Vagina (tissue), 2 donors: ENCODE measurements at places on chromosomes 4 and X.

DNA sequence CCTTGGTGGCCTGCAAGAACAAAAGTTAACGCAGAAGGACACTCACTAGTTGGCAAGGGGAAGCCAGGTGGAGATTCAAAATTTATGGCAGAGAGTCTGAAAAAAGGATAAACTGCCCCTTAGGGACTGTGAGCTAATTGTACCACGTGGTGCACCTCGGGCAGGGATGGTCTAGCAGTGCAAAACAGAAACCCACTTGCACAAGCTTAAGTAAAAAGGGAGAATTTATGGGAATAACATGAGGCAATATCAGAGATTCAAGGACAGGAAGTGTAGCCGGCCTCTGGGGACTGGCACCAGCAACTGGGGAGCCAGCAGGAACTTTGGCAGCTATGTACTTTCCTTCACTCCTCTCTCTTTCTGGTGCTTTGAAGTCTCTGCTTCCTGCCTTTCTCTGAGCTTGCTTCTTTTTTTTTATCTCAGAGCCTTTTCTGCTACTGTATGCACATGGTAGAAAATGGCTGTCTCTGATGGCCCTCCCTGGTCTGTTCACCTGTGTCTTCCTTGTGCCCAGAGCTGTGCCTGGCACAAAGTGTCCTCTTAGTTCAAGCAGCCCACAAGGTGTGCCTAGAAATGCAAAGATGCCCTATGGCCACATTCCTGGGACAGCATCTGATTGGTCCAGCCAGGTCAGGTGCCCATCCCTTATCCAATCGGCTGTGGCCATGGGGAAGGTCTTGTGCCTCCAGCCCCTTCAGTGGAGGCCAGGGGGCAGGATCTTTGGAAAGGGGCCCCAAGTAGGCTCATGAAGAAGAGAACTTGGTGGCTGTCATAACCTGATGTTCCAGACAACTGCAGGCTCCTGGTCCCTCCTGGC is 114.8 kb upstream of the ATP6AP2 start:
- no peak for DNase-seq

GRCh38 chr4:98484031-98484430 is 174.4 kb downstream of the TSPAN5 start:
- no peak for DNase-seq

DNA sequence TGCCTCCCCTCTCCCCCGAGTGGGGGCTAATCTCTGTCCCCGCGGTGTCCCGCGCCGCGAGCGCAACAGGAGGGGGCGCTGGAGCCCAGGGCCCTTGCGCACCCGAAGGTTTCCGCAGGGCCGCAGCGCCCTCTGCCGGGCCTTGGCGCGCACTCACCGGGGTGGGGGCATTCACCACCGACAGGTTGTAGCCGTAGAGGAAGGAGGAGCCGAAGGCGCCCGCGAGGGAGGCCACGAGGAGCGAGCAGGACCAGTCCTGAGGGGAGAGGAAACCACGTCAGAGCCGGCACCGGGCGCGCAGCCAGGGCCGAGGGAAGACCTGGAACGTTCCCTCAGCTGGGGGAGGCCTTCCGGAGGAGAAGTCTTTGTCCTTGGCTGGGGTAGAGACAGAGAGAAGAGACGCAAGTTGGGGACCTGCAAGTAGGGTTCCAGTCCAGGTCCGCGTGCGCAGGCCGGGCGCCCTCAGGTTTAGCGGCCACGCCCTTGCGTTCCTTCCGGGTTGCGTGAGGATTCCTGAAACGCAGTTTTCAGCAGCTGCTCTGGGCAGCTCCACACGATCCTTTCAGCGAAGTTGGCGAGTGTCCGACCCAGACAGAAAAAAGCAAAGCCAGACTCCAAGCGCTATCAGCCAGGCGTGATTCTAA is 2.4 kb downstream of the SLC2A9 start:
- peak; percentile 99 for DNase-seq

- no peak for DNase-seq
Measured at GRCh38 chr4:176443117-176443516, 123.4 kb downstream of the SPCS3 start.

GRCh38 chr4:7808752-7809151 is 130.9 kb downstream of the AFAP1 start:
- DNase-seq, result no peak

- DNase-seq, result no peak
Measured at GRCh38 chrX:140766024-140766611, 56.6 kb downstream of the LINC00632 start.

- no peak for DNase-seq
Measured at GRCh38 chr4:104848597-104849225, 298.0 kb upstream of the TET2 start.

DNA sequence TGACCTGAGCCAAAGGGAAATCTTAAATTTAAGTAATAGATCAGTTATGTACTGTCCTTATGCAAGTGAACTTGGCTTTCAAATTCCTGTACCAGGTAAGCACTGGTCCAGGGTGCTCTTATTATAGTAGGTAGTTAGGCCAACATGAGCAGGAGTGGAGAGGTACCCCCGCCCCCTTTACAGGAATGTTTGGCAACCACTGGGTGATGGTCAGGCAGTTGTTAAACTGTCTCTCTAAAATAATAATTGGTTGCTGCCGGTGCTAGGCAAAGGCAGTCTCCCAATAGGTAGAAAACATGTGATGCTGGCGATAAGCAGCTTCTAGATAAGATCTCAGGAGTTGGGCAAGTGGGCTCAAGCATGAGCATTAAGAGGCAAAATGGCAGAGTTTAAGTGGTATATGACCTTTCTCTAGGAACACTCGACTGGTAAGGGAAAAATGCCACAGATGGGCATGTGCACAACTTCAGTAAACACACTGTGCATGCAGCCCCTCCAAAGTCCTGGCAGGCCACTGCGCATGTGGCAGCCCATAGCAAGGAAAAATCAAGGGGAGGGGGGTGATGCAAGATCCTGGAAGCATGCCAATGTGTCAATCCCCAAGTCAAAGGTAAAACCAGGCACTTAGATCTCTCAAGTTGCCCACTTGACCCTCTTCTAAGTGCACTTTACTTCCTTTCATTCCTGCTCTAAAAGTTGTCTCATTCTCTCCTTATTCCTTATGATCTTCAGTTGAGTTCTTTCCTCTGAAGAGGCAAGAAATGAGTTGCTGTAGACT is 1239.7 kb downstream of the C4orf33 start:
- DNase-seq, result no peak
